Heart left ventricle (tissue), 16 donors: ENCODE measurements at places on chromosomes 2 and 18. TPM values are rescaled to one million over a fixed set of nuclear protein-coding genes. Genes with fewer than 3 reads are reported as not detected.

DNA sequence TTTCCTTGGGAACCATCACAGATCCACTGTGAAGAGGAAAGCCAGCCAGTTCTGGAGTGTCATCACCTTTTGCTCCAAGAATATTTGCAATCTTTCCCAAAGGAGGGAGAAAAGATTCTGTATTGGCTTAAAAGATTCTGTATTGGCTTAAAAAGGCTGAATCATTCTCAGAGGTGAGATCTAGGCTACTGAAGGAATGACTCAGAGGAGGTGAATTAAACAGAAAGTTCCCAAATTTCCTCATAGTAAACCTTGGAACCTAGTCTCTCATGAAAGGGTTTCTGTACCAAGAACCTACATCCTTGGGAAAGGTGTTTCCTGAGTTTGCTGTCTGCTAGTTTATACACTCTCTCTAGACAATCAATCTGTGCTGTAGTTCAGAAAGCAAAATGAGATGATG, 34.1 kb upstream of the GRB14 start:
- DNase-seq: no peak

Gene ACVR1C
- total RNA-seq: 0.44 TPM

DNA sequence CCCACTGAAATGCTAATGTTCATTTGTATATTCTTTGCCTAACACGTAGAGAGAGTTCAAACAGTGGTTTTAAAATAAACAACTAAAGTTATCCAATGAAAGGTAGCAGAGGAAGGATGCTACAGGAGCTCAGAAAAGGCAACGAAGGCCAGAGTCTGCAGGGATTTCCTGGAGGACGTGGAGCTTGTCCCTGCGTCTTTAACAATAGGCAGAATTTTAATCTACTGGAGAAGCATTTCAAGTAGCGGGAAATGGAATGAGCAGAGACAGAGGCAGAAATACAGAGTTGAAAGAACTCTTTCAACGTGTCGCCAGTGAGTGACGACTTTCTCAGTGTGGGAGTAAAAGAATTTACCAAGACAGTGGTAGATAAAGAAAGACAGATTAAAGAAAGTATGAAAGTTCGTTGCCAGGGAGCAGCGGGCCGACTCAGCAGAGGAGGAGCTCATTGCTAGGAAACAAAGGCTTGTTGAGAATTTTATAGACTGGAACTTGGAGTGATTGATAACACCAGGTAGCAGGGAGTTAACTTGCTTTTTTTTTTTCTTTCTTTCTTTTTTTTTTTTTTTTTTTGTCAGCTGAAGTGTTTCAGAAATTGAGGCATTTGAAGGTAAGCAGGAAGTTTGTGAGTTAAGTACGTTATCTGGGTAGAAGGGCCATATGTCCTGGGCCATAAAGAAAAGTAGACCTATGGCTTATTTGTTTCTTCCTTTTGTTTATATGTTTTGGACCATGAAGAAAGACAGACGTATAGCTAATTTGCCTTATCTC, 625 bp upstream of the NBAS start:
- DNase-seq: no peak

DNA sequence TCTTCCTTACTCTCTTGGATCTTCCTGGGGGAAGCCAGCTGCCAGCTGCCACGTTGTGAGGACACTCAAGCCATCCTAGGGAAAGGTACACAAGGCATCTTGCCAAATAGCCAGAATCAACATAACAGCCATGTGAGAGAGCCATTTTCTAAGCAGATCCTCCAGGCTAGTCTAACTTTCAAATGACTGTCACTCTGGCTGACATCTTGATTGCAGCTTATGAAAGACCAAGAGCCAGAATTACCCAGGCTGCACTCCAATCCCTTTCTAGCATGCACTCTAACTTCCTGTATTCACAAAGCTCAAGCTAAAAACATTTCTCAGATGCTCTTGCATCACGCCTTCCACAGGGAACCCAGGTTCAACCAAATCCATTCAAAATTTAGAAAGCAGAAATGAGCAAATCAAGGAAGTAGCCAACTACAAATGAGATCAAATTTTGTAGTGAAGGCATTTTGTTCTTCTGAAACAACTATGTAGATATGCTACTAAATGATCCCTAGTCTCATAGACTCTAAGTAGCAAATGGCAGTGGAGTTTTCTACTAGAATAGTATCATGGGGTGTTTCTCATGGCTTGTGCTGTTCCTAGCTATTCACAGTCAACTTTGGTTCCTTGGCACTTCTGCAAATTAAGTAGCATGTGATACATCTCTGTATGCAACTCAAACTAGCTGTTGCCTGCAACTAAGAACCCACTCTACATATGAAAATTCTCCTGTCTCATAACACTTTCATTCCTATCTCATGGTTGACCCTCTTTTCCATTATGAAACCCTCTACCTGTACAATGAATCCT, 281.9 kb downstream of the ZEB2 start:
- DNase-seq: no peak

DNA sequence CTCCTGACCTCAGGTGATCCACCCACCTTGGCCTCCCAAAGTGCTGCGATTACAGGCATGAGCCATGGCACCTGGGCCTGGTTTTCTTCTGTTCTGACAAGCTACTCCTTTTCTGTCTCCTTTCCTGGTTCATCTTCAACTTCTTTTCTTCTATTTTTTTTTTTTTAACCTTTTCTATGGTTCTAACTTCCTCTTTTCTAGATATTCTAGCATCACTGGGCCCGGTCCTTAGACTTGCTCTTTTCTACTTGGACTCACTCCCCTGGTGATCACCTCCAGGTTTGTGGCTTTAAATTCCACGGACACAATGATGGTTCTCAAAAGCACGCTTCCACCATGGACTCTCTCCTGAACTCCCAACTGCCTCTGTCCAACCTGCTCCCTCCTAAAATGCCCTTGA, 2.0 kb downstream of the EIF2AK2 start:
- DNase-seq: no peak

DNA sequence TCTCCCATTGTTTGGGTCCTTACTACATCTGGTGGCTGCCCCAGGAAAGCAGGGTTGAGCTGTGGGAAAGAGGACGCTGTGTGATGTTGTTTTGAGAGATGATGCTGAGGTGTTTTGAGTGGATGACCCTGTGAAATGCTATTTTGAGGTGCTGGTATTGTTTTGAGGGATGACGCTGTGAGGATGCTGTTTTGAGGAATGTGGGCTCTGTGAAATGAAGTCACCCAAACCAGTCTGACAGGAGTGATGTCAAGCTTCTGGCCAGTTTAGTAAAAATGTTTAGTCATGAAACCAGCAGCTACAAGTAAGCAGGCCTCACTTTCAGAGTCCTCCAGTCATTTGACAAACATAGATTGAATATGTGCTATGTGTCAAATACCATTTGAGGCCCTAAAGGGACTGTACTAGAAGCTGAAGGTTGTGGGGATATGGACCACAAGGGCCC, 16.1 kb upstream of the PUM2 start:
- no peak for DNase-seq

GRCh38 chr2:165406173-165406572, 63.3 kb upstream of the CSRNP3 start:
- no peak for DNase-seq

DNA sequence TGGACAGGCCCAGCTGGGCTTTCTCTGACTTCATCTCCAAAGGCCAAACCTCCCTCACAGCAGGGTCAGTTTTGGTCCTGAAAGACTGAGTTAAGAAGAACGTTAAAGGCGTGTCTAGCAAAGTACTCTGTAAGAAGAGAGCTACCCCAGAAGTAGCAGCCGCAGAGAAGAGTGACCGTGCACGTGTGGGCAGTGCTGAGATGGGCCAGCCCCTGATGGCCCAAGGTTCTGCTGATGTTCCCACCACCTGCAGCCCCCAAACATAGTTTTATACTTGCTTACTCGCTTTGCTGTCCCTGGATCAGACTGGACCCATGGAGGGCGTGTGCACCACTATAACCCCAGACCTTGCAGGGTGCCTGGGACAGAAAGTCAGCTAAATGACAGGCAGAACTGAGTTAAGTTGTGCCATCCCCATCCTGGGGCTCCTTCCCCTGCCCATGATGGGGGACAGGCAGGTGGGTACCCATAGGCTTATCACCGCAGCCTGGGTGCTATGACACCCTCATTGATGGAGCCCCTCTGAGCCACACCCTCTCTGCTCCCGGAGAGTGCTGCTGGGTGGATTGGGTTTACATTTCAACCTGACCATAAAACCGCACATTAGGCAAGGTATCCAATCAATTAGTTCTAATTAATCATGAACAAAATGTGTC, 367.3 kb upstream of the HS6ST1 start:
- DNase-seq: no peak

Gene FOXI3
- total RNA-seq: not detected

DNA sequence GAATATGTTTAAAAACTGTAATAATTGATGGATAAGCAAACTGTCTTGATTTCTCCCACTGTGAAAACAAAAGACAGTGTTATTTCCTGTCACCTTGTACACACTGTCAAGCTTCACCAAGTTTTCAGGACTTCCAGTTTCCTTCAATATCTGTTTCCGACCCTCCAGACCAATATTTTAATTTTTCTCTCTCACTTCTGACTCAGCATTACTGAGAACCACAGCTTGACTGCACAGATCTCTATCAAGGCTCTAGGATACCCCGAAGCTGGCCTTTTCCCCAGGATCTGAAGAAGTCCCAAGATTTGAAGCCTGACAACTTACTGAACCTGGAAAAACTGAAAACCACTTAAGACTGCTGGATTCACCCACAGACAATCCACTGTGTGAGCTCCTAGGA, 13.2 kb upstream of the SULT1C3 start:
- DNase-seq: no peak

- DNase-seq: no peak
Observed at GRCh38 chr2:177484180-177484795, 91.7 kb downstream of the AGPS start.

DNA sequence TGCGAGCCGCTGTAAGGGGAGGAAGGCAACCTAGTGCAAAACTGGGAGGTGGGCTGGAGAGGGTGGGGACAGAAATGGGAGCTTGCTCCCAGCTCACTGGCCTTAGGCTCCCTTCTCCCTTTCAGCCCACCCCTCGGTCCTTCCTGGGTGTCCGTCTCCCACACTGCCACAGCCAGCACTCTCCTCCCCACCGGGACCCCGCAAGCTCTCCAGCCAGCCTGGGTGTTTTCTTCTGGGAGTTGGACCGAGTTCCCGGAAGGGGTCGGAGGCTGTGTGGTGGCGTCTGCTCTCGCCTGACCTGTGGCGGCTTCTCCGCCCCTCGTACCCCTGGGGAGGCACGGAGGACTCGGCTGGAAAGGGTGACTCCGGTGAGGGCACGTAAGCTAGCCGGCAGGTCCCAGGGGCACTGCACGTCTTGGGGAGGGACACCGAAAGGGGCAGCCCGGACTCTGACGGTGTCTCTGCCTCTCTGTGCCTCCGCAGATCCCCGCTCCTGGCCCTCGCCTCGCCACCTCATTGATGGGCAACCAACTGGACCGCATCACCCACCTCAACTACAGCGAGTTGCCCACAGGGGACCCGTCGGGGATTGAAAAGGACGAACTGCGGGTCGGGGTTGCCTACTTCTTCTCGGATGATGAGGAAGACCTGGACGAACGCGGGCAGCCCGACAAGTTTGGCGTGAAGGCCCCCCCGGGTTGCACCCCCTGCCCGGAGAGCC, 1.1 kb downstream of the LRATD1 start:
- DNase-seq: no peak

- DNase-seq: peak; percentile 30
Observed at GRCh38 chr18:67363694-67364093, 152.8 kb downstream of the DSEL start.

GRCh38 chr2:161676902-161677496, 52.8 kb downstream of the SLC4A10 start:
- DNase-seq: no peak

Gene APOB
- 55.6 TPM for total RNA-seq

Gene TMEM247
- not detected for total RNA-seq

- no peak for DNase-seq
Observed at GRCh38 chr18:24127735-24128134, 11.1 kb upstream of the CABYR start.

DNA sequence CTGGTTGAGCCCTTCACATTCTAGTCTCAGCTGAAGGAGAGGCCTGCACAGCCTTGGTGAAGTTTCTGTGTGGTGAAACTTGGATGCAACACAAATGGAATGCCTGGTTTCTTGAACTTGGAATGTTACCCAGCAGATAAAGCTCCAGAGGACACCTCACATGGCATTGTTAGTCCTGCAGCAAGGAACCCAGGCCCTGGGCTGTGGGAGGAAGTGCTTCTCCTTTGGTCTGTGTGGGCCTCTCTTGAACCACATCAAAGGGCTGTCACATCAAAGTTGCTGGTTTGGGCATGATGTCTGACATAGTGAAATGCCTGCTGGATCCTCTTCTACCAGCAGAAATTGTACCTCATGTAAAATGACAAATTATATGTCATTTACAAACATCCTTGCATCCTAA, 198.5 kb downstream of the FHOD3 start:
- DNase-seq: no peak

DNA sequence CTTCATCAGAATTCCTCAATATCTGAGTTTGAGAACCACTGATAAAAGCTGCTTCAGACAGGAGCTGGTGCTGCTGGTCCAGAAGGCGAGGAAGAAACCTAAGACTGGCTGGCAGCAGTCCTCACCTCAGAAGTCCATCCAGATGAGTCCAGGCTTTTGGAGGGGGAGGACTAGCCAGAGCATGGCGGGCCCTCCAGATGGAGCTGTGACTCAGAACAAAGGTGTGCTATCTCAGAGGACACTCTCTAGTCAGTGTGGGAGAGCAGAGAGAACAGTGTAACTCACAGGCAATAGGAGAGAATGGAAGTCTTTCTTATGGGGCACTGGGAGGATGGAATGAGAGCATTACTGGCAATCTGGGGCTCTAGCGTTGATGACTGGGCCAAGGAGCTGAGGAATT, 191.4 kb downstream of the NYAP2 start:
- no peak for DNase-seq

Gene TRABD2A
- 0.86 TPM for total RNA-seq

Gene REG3A
- not detected for total RNA-seq

- DNase-seq: no peak
Observed at GRCh38 chr18:30378097-30378496, 664.4 kb downstream of the DSC3 start.

- no peak for DNase-seq
Observed at GRCh38 chr2:234366891-234367290, 130.0 kb downstream of the ARL4C start.

GRCh38 chr2:37883518-37883917, 41.6 kb upstream of the RMDN2 start:
- no peak for DNase-seq

Gene MPP4
- total RNA-seq: not detected

DNA sequence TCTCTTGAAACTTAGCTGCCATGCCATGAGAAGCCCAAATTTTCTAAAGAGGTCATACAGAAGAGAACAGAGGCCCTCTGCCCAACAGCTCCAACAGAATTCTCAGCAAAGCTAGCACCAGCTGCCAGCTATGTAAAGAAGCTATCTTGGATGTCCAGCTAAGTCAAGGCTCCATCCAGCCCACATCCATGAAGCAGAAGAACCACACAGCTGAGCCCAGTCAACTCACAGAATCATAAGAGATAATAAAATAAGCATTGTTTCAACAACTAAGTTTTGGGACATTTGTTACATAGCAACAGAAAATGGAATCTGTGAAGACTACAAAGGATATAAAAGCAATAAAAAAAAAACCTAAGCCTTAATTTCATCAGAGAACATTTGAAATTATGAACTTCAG, 434.3 kb downstream of the TXNL1 start:
- DNase-seq: no peak

Gene PDK1
- 47.9 TPM for total RNA-seq

GRCh38 chr18:38077229-38077628, 511.6 kb upstream of the CELF4 start:
- no peak for DNase-seq

Gene ASPRV1
- 0.94 TPM for total RNA-seq

Gene POTEI
- not detected for total RNA-seq
